Right kidney (tissue), 9 donors: ENCODE measurements at places on chromosomes 7 and 10.

DNA sequence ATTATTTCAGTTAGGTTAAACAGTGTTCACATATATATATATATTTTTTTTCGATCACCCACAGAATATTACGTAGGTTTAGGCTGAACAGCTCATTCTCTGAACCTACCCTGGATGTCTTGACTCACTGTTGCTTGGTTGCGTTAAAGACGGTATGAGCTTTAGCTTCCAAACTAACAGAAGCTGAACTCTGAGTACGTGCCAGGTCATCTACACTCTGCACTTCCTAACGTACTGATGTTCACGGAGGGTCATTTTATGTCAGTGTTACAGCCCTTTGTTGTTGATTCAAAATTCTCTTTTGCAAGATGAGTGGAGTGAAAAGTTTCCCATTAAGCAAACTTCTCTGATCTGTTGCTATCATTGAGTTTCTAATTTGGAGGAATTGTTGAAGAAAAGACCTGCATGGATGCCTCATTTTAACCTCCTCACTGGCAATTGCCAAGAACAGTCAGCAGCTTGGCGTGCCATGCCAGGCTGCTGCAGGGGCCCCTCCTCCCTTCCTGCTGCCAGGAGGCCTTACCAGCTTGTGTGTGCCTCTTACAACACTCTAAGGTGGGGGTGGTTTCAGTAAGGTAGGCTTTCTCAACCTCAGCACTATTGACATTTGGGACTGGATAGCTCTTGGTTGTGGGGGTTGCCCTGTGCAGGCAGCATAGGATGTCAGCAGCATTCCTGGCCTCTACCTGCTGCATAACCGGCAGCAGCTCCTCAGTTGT lies 44.3 kb downstream of the INSYN2A start:
- no peak for DNase-seq

DNA sequence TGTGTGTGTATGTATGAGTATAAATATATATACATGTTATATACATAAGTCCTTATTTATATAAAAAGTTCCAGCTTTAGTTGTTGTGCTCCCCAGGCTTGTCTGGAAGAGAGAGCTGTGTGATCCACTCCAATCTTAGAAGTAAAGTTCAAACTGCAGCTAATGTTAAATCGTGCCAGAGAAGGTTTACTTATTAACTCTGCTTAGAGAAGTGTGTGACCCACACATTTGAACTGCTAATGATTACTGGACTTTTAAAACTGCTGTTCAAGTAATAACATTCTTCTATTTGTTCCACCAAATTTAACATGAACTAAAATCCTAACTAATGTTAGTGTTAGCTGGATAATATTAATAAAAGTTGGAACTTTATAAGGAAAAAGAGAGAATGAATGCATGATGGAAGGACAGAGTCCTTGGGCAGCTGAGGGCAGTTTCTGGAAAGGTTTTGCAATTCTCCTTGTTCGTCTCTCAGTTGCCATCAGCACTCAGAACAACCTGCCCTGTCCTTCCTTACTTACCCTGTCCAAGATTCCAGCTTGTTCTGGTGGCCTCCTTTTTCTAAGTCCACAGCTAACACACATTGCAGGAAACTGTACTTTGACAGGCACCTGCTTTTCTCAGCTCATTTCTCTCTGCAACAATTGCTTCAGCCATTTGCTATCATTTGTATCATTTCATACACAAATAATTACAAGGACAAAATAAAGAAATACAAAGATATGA lies 162.6 kb downstream of the FAM107B start:
- DNase-seq: peak; percentile 36

- DNase-seq: no peak
These were observed 11.0 kb downstream of the PYROXD2 start for GRCh38 chr10:98403812-98404504.

- no peak for DNase-seq
These were observed 110.4 kb downstream of the CUX1 start for GRCh38 chr7:101927802-101928201.

GRCh38 chr10:47296941-47297340 lies 3.1 kb upstream of the GDF10 start:
- no peak for DNase-seq

DNA sequence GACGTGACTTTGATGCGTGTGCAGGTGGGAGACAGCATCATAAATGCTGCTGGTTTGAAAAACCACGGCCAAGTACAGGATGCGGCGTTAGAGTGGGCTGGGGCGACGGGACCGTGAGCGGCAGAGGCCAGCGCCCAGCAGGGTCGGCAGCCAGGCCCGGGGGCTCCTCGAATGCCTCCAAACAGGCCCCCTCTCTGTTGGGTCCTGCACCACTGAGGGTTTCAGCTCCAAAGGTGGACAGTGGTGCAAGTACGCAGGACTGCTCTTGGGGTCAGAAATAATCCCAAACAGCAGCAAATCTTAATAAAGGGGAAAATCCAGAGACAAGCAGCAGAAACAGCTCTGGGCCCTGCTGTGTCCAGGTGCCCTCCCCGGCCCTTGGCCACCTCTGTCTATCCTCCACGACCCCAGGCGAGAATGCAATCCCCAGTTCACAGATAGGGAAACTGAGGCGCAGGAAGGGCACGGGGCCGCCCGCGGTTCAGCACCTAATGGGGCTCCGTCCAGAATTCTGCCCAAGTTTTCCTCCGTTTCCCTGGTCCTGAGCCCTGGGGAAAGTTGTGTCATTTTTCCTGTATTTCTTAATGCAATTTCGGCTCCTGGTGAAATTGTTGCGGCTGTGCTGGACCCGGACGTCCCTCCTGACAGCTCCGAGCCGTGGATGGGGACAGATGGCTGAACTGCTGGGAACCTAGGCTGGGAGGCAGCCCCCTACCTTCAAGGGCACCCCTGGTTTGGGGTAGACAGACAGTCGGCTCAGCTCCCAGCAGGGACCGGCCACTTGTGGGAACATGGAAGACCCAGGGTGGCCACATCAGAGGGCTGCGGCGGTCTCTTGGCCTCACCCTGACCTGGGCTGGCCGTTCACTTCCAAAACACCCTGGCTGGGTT lies 97.4 kb downstream of the FOXL3 start:
- DNase-seq: no peak

GRCh38 chr10:3185386-3185785 lies 12.8 kb upstream of the PITRM1 start:
- no peak for DNase-seq
